RWPE1 (cell line): ENCODE measurements at places on chromosomes 12 and 14.

GRCh38 chr12:4439736-4440135, 5.9 kb downstream of the FGF6 start:
- no peak for DNase-seq

- DNase-seq = no peak
Observed at GRCh38 chr12:32134101-32134888, 27.6 kb downstream of the BICD1 start.

DNA sequence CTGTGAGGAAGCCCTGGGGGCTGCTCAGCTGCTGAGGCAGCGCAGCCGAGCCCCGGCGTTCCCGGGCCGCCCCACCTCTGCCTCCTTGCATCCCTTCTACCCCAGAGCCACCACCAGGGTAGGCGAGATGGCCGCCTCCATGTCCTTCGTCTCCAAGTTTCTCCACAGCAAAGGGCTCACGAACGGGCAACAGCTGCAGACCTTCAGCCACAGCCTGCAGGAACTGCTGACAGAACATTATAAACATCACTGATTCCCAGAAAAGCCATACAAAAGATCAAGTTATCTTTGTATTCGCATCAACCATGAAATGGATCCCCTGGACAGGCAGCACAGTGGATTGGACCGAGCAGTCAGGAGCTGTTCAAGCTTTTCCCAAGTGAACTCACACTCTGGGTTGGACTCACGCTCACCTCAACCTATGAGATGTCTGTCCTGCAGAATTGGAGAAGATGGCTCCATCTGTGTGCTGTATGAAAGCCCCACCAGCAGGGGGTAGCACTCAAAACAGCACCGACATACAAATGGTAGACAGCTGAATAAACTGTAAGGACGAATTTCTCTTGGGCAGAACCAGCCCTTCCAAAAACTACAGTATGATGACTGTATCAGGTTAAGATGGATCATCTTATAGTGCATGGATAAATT, 19.4 kb upstream of the A2M start:
- no peak for DNase-seq

DNA sequence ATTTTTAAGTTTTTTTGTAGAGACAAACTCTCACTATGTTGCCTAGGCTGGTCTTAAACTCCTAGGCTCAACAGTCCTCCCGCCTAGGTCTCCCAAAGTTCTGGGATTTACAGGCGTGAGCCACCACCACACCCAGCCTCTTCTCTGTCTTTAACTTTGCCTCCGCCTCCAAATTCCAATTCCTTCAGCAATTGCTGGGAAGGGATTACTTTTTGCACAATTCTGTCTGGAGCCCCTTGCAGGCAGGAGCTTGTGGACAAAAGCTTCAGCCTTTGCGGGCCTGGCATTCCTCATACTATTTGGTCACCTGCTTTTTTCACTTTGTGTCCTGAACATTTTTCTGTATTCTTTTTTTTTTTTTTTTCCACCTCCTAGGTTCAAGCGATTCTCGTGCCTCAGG, 26.0 kb downstream of the SH2B3 start:
- no peak for DNase-seq

- DNase-seq = no peak
Observed at GRCh38 chr12:127422935-127423566, 843.9 kb upstream of the TMEM132C start.

DNA sequence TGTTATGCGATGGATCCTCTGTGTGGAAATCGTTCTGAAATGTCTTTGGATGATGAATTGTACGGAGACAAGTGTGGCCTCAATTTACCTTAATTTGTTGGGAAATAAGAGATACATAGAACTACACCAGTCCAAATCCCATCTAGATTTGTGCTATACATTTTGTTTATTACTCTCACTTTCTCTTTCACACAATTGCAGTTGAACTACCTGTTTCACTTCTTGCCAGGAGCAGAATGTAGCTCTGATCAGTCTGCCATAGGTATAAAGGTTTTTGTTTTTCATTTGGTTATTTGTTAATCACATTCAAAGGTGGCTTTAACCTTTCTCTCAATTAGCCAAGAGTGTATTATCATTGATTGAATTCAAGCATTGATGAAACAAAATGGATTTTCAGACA, 268.2 kb downstream of the SNAPC1 start:
- no peak for DNase-seq

DNA sequence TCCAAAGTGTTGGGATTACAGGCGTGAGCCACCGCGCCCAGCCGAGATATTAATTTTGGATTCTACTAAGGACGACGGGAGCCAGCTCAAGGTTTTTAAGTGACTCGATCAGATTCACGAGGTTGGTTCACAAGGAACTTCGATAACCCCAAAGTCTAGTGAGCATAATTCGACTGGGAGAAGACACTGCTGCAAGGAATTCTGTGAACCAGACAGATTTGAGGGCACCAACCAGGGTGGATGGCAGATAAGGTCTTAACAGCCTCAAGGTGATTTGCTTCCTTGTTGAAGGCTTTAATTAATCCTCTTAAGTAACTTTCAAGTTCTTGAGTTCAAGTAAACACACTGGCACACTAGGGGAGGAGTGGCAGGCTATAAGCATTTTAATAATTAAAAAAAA, 1.1 kb upstream of the KLHDC2 start:
- no peak for DNase-seq

- DNase-seq = no peak
Observed at GRCh38 chr12:72173974-72174373, 98.2 kb upstream of the TRHDE start.

DNA sequence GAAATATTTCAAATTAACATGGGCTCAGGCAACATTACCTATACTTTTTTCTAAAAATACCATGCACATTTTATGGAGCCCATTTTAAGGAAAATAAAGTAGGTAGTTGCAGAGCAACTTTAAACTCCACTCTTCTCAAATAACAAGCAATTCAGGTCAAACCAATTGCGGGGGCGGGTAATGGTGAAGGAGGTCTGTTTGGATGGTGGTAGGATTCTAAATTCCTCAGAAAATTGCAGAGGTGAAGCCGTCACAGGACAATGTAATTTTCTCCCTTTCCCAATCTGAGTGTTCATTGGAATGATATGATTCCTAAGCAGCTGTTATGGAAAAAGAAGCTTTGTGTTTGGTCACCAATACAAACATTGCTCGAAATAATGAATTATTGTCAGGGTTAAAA, 11.6 kb downstream of the PKP2 start:
- DNase-seq = no peak

GRCh38 chr12:47722941-47723631, 2.2 kb downstream of the ENDOU start:
- DNase-seq = no peak

DNA sequence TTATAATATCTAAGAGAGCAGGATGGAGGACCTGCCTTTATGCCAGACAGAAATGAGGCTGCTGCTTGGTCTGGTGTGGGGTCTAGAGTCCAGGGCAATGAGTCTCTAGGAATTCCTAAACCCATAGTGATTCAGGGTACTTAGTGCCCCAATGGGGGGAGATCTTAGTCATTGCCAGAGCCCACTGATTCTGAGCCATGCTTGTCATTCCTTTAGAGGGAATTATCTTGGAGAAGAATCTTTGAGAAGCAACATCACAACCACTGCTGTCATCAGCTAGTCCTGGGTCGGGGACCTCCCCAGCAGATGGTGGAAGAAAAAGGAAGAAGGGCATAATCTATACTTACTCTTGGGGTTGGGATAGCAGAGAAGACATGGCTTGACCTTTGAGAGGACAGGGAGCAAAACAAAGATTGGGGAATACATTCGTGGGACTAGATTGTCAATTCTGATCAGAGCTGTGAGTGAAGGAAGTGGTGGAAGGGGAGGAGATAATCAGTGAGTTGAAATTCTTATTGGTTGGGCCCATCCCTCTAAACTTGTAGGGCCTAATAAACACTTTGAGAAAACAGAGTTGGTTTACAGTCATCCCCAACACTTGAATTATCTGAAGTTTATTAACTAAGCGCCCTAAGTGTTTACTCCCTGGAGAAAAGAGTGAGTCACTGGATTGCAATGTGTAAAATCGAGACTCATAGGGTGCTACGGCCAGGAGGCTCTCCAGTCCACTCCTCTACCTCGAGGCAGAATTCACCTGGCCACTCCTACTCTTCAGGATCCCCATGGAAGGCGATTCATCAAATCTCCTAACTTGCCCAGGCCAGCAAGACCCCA, 3.0 kb upstream of the KRT3 start:
- DNase-seq = peak; percentile 85

- no peak for DNase-seq
Observed at GRCh38 chr14:79281244-79282152, 929.8 kb downstream of the DIO2 start.

DNA sequence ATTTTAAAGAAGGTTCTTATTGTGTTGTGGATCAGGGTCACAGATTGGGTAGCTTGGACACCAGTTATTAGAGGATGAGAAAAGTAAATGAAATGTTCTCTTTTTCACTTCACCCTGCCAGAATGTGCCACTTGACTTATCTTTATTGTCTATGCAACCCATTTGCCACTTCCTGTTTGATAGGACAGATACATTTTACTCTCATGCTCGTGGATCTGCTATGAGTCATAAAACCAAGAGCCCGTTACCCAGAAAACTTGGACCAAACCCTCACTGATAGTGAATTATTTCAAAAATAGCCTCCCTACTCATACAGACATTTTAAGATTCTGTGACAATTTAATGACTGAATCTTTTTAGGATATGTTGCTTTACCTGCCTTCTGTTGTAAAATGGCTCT, 1.8 kb downstream of the ISCA2 start:
- DNase-seq = no peak

DNA sequence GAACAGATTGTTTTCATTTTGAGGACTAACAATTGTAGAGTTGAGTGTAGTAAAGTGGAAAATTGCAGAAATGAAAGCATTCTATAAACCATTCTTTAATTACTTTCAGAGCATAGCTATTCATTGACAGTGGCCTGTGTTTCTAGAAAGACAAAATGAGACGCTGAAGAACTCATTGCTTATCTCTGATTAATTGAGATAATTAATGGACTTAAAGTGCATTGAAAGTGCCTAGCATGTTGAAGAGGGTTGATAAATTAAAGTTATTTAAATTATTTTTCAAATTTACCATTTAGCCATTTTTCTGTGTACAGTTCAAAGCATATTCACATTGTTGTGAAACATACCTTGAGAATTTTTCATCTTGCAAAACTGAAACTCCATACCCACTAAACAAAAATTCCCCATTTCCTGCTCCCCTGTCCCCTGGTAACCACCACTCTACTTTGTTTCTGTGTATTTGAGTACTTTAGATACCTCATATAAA, 57.4 kb downstream of the DAAM1 start:
- DNase-seq = no peak

- DNase-seq = peak; percentile 70
Observed at GRCh38 chr12:124422142-124422569, 127.3 kb downstream of the RFLNA start.

DNA sequence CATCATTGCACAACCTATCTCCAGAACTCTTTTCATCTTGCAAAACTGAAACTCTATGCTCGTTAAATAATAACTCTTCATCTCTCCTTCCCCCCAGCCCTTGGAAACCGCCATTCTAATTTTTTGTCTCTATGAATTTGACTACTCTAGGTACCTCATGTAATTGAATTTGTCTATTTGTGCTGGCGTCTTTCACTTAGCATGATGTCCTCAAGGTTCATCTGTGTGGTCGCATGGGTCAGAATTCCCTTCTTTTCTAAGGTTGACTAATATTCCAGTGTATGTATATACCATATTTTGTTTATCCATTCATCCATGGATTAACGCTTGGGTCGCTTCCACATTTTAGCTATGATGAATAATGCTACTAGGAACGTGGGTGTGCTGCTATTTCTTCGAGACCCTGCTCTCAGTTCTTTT, 80.1 kb downstream of the PLXNC1 start:
- DNase-seq = no peak

DNA sequence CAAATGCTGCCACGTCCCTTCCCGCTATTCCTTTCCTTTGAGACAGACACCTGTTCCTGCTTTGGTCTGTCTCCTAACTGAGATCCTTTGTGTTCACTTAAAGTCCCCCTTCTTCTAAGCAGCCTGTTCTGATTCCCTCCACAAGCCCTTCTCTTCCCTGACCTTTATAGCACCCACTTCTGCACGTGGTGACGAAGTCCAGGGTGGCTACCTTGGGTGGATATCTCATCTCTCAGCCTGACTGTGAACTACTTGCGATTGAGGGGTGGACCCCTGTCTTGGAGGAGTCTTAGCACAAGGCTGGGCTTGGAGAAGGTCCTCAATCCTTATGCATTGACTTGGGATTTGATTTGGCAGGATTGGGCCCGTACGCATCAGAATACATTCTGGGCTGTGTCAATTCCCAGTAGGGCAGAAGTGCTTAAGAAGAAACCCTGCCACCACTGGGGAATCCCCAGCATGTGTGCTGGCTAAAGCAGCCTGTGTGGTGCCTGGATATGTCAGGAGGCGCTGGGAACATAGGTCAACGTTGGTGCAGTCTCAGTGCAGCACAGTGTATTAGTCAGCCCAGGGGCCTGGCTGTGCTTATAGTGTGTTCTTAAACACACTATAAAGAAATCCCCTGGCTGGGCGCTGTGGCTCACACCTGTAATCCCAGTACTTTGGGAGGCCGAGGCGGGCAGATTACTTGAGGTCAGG, 23.6 kb downstream of the KRT80 start:
- no peak for DNase-seq

DNA sequence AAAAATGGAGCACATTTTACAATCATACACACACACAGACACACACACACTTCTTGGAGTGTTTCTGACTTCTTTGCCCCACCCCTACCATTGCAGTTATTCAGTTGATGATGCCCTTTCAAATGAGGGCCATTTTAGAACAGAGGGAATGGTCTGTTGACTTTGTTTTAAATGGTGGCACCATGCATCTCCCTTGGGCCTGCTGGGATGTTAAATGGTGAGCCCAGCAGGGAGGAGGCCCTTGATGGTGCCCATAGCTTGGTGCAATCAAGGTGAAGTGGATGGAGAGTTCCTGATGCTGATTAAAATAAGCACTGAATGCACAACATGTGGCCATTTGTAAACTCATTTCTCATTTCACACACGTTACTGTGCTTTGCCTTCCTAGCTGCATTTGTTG, 13.3 kb downstream of the C12orf75 start:
- DNase-seq = no peak

DNA sequence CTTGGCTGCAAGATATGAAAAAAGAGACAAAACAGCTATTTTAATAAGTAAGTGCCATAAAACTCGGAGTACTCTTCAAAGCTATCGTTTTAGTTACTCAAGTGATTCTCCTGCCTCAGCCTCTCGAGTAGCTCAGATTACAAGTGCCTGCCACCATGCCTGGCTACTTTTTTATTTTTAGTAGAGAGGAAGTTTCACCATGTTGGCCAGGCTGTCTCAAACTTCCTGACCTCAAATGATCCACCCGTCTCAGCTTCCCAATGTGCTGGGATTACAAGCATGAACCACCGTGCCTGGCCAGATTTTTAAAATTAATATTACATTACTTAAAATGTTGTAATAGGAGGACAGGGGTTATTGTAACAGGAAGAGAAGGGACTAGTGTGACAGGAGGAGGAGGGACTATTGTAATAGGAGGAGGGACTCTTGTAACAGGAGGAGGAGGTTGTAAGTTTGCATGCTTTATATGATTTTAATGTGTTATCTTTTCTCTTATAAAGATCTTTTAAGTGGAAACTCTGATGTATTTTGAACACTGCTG, 61.3 kb downstream of the KITLG start:
- DNase-seq = no peak
